ENCODE measurements at places on chromosomes 1 and 21. TPM values are rescaled to one million over a fixed set of nuclear protein-coding genes. Genes with fewer than 3 reads are reported as not detected.

Gene SPRR2G
- not detected for total RNA-seq

Gene TLR5
- 2.1 TPM for total RNA-seq

Gene GCLM
- total RNA-seq: 1.5 TPM

DNA sequence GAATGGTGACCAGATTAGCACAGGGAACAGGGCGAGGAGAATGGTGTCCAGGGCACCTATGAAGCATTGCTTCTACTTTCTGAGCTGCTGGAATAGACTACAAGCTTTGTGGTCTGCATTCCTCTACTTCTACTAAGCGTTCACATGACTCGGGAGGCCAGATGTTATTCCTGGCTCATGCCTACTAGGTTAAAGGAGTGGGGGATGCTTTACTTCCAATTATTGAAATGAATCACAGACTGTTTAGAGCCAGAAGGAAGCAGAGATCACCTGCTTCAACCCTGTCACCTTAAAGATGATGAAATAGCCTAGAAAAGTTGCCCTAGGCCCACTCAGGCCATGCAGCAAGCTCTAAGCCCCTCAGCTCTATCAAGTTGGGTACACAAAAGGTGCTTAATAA, 633.5 kb downstream of the KIF26B start:
- peaks cover 52% of the 10 kb centered on the region for H3K4me1 ChIP-seq
- no peaks in the 10 kb centered on the region for H3K36me3 ChIP-seq
- H3K4me3 ChIP-seq: no peak overlapping the region

DNA sequence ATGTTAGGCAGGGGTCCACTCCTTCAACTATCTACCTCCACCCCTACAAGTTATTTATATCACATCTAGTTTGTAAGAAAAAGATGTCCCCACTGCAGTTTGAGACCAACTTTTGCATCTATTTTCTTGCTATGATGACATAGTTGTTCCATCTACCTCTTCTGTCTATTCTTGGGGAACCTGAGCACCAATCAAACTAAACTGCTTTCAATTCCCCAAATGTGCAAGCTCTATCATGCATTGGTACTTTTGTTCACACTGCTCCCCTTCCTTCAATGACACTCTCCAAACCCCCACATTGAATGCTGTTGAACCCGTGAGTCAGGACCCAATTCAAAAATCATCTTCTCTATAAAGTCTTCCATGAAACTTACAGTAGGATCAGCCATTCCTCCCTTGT, 16.0 kb upstream of the FRRS1 start:
- peaks cover 8% of the 10 kb centered on the region for H3K4me1 ChIP-seq
- no peaks in the 10 kb centered on the region for H3K27me3 ChIP-seq
- no peak for DNase-seq
- H3K36me3 ChIP-seq: no peaks in the 10 kb centered on the region
- H3K27ac ChIP-seq: no peak overlapping the region

Data from cardiac muscle cell (in vitro differentiated cells and primary cell).